Stimulated activated CD8-positive, alpha-beta memory T cell treated with anti-CD3 and anti-CD28 coated beads, Interleukin-15, amount 100 ng/mL, for 24 hours (primary cell): ENCODE measurements at places on chromosomes 12 and 14.

GRCh38 chr14:69880044-69880487, 850 bp downstream of the SMOC1 start:
- DNase-seq: no peak

- no peak for DNase-seq
Measured at GRCh38 chr14:79597566-79597965, 613.7 kb downstream of the DIO2 start.

- DNase-seq: peak; percentile 39
Measured at GRCh38 chr12:48189331-48190125, 6.1 kb downstream of the CCDC184 start.

DNA sequence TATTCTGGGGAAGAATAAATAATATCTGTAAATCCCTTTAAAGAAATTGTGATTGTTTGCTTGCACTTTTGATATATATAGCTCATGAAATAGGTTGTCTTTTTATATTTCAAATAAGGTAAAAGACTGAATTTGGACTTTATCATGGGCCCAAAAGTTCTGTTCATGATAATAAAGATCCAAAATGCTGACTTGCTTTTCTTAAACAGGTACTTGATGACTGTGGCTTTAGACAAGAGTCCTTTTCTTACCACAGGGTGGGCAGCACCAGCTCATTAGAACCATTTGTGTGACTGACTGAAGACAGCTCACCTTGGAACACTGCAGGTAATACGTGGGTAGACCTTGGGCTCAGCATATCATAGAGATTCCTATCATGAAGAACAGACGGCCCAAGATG, 432.6 kb downstream of the ETNK1 start:
- DNase-seq: no peak

- DNase-seq: no peak
Measured at GRCh38 chr14:57418999-57419398, 28.6 kb downstream of the NAA30 start.

DNA sequence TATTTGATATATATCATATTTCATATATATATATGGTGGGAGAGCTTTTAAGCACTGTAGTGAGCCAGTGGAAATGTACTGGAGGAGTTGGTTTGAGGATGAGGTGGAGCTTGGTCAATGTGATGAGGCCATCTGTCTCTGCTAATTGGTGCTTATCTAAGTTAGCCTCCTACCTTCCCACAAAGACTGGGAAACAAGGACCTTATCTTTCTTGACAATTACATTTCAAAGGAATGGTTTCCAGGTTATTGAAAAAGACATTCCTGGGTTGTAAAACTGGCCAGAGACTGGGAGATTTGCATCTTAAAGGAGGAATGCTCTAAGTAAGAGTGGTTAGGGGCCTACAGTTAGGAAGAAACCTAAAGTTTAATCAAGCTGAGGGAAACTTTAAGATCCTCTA, 212.8 kb upstream of the SYT1 start:
- no peak for DNase-seq
